BJ (cell line): ENCODE measurements at places on chromosomes 12 and 14. TPM values are rescaled to one million over a fixed set of nuclear protein-coding genes. Genes with fewer than 3 reads are reported as not detected.

GRCh38 chr12:27682534-27682933 lies 13.7 kb upstream of the REP15 start:
- no peak for DNase-seq

SVOP gene
- polyA plus RNA-seq, result not detected in 2 replicates

POTEM gene
- polyA plus RNA-seq, result not detected in 2 replicates

- no peak for DNase-seq
Measured at GRCh38 chr12:98352835-98353234, 162.6 kb upstream of the TMPO start.

- no peak for DNase-seq
Measured at GRCh38 chr12:95942524-95943329, at the start of gene CCDC38. Gene CCDC38 (minus strand): TSS chr12:95942614. CDS start chr12:95936509, 6,105 bp downstream.

HOXC9 gene
- 1.2 and 1.8 TPM in 2 replicates for polyA plus RNA-seq

DNA sequence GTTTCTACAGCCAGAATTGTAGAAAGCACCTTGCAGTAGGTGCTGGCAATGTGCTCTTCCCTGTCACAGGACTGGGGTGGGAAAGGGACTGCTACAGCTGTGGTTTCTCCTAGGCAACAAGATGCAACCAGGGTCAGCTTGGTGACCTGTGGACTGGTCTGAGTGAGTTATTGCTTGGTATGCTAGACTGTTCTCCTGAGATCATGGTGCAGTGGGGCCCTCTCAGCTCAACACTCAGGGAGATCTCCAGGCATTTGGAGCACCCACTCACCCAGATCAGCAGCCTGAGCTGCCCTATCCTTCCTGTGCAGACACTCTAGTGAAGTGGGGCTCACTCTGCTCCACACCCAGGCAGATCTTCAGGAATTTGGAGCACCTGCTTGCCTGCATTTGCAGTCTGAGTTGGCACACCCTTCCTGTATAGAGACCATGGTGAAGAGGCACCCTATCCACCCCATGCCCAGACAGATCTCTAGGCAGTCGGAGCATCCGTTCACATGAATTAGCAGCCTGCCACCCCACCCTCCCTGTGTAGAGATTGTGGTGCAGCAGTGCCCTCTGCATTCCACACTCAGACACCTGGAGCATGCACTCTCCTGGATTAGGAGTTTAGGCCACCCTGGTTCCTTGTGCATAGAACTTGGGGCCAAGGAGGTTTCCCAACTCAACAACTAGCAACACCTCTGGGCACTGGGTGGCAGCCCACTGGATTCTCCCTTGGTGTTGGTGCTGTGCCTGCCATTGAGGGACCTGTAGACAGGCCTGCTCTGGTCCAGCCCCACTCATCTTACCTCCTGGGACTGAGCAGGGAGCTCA lies 3.8 kb upstream of the FAM186B start:
- no peak for DNase-seq

DNA sequence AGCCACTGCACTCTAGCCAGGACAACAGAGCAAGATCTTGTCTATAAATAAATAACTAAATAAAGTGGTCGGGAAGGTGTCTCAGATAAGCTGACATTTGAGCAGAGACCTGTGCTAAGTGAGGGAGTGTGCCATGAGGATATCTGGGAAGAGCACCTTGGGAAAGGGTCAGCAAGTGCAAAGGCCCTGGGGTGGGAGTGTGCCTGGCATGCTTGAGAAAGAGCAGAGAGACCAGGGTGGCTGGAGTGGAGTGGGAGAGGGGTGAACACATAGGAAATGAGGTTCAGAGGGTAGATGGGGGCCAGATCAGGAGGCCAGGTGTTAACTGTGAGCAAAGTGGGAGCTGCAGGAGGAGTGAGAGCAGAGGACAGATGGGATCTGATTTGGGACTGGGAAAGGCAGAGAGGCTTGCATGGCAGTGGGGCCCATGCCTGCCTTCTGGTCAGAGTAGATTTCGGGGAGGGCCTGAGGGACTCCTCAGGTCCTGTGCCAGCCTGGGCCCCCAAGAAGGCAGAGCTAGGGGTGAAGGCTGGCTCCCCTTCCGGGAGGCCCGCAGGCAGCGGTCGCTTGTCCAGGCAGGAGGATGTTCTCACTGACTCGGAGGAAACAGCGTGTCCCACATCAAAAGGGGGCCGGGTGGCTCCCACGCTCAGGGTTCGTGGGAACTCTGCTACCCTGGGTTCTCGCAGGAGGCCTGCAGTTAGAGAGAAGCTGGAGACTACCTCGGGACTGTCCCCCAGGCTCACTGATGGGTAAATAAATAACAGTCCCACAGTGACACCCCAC lies 32.6 kb downstream of the DTX1 start:
- no peak for DNase-seq

- DNase-seq, result no peak
Measured at GRCh38 chr12:106115440-106115839, 23.3 kb downstream of the NUAK1 start.

GRCh38 chr12:14970473-14970872 lies 2.4 kb upstream of the PDE6H start:
- no peak for DNase-seq

DNA sequence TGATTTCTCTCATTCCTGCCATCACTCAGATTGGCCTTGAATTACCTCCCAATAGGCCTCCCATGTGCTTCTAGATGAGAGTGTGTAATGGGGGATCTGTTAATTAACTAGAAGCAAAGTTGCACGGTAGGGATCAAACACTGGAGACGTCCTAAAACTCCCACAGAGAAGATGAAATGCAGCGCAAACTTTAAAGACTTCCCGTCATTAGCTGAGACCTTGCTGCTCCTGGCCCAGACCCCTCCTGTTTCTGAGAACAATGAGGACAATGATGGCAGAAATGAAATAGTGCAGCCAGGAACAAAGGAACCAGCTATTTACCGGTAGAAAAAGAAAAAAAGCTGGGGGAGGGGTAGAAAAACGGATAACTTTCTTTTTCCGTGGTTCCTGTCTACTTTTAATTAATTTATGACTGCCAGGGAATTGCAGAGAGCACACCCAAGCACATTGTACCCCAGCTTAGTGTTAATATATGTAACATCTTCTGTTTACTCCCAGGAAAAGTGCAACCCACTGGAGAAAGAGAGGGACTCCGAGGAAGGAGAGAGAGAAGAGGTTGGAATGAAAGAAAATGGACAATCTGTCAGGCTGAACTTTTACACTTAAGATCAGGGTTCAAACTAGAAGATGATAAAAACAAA lies 280.7 kb upstream of the SOX5 start:
- DNase-seq, result no peak

DNA sequence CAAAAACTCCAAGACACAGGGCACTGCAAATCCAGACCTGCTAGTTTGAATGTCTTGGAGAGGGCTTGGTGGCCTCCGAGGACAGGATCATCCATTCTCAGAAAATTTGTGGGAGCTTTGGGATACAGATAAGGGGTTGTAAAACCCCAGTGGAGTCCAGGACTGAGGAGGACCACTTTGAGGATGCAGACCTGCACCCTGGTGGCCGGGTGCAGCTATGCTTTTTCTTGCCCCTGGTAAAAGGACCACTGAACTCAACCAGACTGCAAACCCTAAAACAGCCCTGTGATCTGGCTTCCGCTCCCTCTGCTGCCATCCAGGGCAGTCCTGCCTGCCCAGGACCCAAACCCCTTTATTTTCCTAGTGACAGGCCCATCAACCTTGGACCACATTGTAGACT lies 169.5 kb upstream of the DAAM1 start:
- no peak for DNase-seq

DNA sequence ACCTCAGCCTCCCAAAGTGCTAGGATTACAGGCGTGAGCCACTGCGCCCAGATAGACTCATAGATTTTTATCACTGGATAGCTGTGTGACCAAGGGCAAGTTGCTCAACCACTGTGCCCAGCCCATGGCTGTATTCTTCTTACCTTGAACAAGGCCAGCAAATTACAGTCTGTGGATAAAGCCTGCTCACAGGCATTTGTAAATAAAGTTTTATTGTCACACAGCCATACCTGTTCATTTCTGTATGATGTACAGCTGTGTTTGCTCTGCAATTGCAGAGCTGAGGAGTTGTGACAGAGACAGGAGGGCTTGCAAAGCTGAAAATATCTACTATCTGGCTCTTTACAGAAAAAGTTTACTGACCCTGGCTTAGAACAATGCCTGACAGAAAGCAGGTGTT lies 35.2 kb upstream of the LHX5 start:
- DNase-seq, result no peak

SOCS2 gene
- polyA plus RNA-seq, result 87.5 and 94.9 TPM in 2 replicates

- DNase-seq, result no peak
Measured at GRCh38 chr12:103114296-103115055, 157.0 kb downstream of the ASCL1 start.

GRCh38 chr12:119634743-119635142 lies 33.2 kb upstream of the PRKAB1 start:
- DNase-seq, result no peak

DNA sequence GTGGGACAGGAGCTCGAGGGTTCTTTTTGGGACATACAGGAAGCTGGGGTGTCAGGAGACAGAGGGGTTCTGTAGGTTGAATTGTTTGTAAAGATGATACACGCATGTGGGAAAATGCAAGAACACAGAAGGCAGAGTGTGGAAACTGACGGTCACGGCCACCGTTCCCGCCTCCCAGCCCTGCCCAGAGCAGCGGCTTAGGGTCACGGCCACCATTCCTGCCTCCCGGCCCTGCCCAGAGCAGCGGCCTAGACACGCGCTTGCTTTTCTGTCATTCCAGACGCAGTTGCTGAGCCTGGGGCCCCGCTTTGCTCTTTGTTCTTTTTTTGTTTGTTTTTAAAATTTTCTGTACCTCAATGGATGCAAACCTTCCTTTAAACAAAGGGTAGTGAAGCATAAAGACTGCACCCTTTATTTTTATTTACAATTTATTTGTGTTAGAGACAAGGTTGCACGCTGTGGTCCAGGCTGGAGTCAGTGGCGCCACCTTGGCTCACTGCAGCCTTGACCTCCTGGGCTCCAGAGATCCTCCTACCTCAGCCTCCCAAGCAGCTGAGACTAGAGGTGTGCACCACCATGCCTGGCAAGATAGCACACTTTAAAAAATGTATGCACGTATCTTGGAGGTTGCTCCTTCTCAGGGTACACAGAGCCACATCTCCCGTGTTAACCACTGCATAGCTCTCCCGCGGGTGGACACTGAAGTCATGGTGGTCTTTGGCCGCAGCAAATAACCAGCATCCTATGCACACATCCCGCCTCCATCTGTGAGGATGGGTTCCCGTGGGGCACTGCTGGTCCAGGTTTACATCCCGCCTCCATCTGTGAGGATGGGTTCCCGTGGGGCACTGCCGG lies 142.3 kb downstream of the ADGRD1 start:
- DNase-seq, result no peak

DNA sequence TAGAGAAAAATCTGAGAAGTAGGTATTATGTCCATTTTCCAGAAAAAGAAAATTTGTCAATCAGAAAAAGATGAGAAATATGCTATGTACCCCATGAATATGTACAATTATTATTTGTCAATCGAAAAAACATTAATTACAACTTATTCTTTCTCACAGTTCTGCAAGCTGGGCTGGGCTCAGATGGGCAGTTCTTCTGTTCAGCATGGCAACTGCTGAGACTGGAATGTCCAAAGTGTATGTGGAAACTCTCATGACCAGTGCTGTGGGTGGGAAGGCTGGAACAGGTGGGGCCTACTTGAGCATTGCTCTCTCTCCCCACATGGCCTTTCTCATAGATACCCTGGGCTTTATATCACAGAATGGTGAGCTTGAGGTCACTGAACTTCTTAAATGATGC lies 450.3 kb upstream of the TBX3 start:
- no peak for DNase-seq

DNA sequence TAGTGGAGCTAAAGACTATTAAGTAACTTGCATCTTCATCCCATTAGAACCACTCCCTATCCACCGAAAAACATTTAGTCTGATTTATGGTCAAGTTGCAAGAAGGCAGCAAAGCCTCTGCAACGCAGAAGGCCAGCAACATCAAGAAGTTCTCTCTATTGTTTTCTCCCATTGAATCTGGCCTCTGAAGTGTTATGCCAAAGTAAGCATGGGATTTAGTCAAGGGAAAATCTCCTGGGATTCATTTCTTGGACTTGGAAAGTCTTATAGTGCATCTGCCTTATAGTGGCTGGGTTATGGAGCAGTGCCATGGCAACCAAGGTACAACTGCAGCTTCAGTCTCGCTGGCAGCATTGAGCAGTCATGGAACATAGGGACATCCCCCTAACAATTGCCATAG lies 87.7 kb upstream of the KRR1 start:
- DNase-seq, result no peak

DNA sequence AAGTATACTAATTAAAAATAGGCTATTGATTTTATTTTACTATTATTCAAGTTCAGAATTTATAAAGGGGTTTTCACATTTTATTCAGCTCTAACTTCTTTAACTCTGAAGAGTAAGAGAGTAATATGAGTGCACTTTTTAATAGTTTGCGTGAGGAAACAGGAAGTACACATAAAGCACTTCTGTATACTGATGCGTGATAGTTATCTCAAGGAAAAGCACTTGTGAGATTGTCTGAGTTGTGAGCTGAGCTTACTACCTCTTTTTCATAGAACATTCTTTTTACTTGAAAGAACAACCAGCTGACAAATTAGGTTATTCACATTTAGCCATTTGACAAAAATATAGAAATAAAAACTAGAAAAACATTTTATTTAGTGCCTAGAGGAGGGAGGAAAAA lies 1.9 kb downstream of the RAD51AP1 start:
- no peak for DNase-seq

KRT75 gene
- polyA plus RNA-seq, result not detected in 2 replicates

SERPINA4 gene
- polyA plus RNA-seq, result not detected in 2 replicates

- no peak for DNase-seq
Measured at GRCh38 chr12:107435520-107435919, 250.1 kb upstream of the PWP1 start.
